Type B pancreatic cell (in vitro differentiated cells): ENCODE measurements at places on chromosomes 7 and 10. TPM values are rescaled to one million over a fixed set of nuclear protein-coding genes. Genes with fewer than 3 reads are reported as not detected.

- no peak overlapping the region for H3K27ac ChIP-seq
- H3K36me3 ChIP-seq = no peaks in the 10 kb centered on the region
- H3K27me3 ChIP-seq = peaks cover 94% of the 10 kb centered on the region
- H3K4me1 ChIP-seq = peaks cover 35% of the 10 kb centered on the region
Observed at GRCh38 chr10:100742936-100743335, 2.4 kb upstream of the PAX2 start.

Gene INMT
- total RNA-seq = not detected in 2 replicates

Gene FANK1
- total RNA-seq = 9.5 and 11.8 TPM in 2 replicates

DNA sequence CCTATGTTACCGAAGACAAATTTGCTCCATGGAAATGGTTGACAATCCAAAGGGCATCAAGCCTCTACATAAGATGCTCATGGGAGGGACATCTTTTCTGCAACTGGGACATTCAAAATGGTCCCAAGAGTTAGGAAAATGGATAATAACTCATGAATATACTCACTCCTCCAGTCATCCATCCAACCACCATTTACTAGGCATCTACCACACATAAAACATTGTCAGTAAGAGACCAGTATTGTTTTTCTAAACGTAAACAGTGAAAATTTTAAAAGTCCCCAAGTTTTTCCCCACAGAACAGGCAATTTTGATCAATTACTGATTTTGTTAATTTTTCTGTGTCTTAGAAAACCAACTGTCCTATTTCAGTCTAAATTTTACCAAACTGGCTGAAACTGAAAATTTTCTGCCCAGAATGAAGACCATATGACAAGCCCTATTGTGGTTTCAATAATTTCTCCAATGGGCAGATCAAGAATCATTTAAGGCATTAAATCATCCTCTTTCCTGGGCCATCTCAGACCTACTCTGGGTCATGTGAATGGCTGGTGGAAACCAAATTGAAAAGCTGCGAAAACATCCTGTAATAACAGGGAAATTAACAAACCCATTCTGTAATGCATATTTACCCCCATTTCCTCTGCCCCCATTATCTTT, 24.2 kb downstream of the PIK3AP1 start:
- H3K4me3 ChIP-seq = no peak overlapping the region
- H3K27me3 ChIP-seq = no peaks in the 10 kb centered on the region
- H3K36me3 ChIP-seq = no peaks in the 10 kb centered on the region
- H3K27ac ChIP-seq = no peak overlapping the region
- DNase-seq = no peak

GRCh38 chr10:5977471-5978229, at the start of gene IL15RA:
Gene IL15RA, minus strand, starts transcription at chr10:5977543. Its CDS starts 51 bp downstream, at chr10:5977492.
- no peaks in the 10 kb centered on the region for H3K36me3 ChIP-seq
- no peak for DNase-seq
- H3K4me3 ChIP-seq = peak within 1 kb of the TSS; percentile 91
- H3K4me1 ChIP-seq = peaks cover 6% of the 10 kb centered on the region

- peak; percentile 24 for DNase-seq
- H3K4me3 ChIP-seq = no peak overlapping the region
- H3K27me3 ChIP-seq = peaks cover 21% of the 10 kb centered on the region
- peaks cover 8% of the 10 kb centered on the region for H3K4me1 ChIP-seq
- H3K27ac ChIP-seq = no peak overlapping the region
- no peaks in the 10 kb centered on the region for H3K36me3 ChIP-seq
Observed at GRCh38 chr10:130416334-130417150, 280.4 kb downstream of the GLRX3 start.

DNA sequence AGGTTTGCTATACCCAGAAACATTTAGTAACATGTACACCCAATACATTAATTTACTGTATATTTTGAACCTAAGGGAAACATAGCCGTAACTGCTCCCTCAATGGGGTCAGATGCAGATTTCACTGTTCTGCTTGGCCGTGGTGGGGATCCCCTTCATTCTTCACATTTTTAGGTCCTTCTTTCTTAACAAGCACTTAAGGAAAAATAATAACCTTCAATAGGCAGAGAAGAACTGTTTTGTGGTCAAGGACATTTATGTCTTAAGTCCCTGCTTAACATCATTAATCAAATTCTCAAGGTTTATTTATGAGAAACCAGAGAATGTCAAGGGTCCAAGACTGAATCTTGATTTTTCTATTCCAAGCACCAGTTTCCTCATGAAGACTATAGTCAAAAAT, 592.1 kb upstream of the ANKRD30A start:
- H3K27me3 ChIP-seq = no peaks in the 10 kb centered on the region
- no peaks in the 10 kb centered on the region for H3K4me1 ChIP-seq
- H3K36me3 ChIP-seq = no peaks in the 10 kb centered on the region
- no peak for DNase-seq

DNA sequence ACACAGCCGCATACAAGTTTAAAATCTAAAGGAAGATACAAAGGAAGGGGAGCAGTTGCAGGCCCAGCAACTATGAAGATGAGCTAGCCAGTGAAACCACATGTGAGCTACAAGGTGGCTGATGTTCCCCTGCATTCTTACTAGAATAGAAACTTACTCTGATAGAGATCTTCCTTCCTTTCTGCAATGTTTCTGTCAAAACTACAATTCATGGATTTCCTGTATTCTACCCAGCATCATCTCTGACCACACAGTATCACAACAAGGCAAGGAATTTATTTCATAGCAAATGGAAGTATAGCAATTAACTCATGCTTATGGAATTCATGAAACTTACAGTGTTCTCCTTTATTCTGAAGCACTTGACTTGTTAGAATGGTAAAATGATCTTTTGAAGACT, 68.7 kb upstream of the AASS start:
- no peak overlapping the region for H3K4me3 ChIP-seq
- H3K36me3 ChIP-seq = no peaks in the 10 kb centered on the region
- peaks cover 3% of the 10 kb centered on the region for H3K27me3 ChIP-seq
- no peak overlapping the region for H3K27ac ChIP-seq

GRCh38 chr10:28269842-28270456, 32.9 kb downstream of the MPP7 start:
- H3K4me3 ChIP-seq = no peak overlapping the region
- H3K27me3 ChIP-seq = no peaks in the 10 kb centered on the region
- H3K36me3 ChIP-seq = no peaks in the 10 kb centered on the region
- no peak overlapping the region for H3K27ac ChIP-seq

DNA sequence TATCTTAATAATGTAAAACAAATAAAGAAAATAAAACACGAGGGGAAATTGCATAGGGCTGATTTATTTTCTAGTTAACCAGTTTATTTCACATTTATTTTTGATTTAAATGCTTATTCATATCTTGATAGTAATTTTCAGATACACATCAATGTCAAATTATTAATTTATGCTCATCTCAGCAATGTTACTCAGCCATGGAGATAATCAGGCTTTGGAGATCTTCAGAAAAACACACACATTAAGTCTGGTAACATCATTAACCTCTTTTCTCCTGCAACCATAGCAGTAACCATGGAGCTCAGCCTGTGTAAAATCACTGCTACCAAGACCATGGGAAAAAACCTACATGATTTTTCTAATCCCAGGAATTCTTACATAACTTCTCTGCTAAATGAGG, 31.9 kb upstream of the TBX20 start:
- H3K27me3 ChIP-seq = peaks cover 27% of the 10 kb centered on the region
- no peak overlapping the region for H3K27ac ChIP-seq
- no peak for DNase-seq
- H3K4me1 ChIP-seq = no peaks in the 10 kb centered on the region
- no peak overlapping the region for H3K4me3 ChIP-seq

Gene LAMB1
- 141 and 226 TPM in 2 replicates for total RNA-seq

DNA sequence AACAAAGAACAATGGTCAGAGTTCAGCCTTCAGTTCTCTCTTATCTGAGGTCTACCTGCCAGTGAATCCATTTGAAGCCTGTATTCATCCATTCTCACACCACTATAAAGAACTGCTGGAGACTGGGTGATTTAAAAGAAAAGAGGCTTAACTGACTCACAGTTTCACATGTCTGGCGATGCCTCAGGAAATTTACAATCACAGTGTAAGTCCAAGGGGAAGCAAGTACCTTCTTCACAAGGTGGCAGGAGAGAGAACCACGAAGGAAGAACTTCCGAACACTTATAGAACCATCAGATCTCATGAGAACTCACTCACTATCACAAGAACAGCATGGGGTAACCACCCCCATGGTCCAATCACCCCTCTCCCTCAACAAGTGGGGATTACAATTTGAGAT, 33.0 kb upstream of the SLC25A13 start:
- H3K4me3 ChIP-seq = no peak overlapping the region
- H3K27ac ChIP-seq = no peak overlapping the region
- no peak for DNase-seq
- H3K4me1 ChIP-seq = no peaks in the 10 kb centered on the region

Gene FAM237B
- total RNA-seq = not detected in 2 replicates

Gene TMEM225B
- total RNA-seq = 0.36 and 0.82 TPM in 2 replicates

DNA sequence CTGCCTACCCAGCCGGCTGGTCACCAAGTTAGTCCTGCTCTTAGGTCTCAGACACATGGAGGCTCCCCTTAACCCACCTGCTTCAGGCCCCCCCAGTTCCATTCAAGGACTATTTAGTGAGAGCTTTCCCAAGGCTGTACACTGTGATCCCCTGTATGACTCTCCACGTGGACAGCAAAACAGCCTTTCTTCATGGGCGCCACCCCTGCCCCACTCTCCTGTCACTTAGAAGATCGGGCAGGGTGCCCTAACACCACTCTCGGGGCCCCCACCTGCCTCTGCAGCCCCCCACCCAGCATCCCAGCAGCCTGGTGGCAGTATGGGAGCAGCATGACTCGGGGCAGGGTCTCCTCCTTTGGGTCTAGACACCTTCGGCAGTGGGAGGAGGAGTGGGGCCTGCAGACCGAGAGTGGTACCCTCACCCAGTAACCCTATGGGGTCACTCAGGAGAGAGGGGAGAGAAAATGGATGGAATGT, 116.6 kb downstream of the PTPN20 start:
- no peaks in the 10 kb centered on the region for H3K36me3 ChIP-seq
- H3K4me3 ChIP-seq = no peak overlapping the region
- peak; percentile 56 for DNase-seq

Gene ADRA2A
- 16.1 and 19.3 TPM in 2 replicates for total RNA-seq

Gene ZMYND11
- 47.5 and 58.7 TPM in 2 replicates for total RNA-seq

GRCh38 chr10:43739161-43739560, 90.5 kb upstream of the ZNF32 start:
- no peak overlapping the region for H3K27ac ChIP-seq
- H3K4me1 ChIP-seq = peaks cover 8% of the 10 kb centered on the region
- H3K4me3 ChIP-seq = no peak overlapping the region
- no peaks in the 10 kb centered on the region for H3K36me3 ChIP-seq
- no peaks in the 10 kb centered on the region for H3K27me3 ChIP-seq

DNA sequence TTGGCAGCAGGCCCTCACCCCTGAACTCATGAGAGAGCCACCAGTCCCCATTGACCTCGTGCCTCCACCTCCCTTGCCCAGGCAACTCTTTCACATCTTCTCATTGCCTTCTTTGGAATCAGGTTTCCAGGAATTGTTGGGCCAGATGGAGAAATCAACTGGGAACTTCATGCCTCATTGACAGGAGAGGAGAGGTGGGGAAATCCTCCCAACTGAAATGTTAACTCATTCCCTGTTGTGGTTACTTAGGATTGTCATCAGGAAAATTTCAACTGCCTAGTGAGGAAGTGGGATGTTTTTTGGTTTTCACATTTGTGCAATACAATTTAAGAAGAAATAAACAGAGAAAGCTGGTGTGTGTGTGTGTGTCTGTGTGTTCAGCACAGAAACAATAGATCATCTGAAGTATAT, 106.6 kb upstream of the INHBA start:
- no peaks in the 10 kb centered on the region for H3K27me3 ChIP-seq
- H3K27ac ChIP-seq = no peak overlapping the region
- DNase-seq = no peak
- no peaks in the 10 kb centered on the region for H3K4me1 ChIP-seq

DNA sequence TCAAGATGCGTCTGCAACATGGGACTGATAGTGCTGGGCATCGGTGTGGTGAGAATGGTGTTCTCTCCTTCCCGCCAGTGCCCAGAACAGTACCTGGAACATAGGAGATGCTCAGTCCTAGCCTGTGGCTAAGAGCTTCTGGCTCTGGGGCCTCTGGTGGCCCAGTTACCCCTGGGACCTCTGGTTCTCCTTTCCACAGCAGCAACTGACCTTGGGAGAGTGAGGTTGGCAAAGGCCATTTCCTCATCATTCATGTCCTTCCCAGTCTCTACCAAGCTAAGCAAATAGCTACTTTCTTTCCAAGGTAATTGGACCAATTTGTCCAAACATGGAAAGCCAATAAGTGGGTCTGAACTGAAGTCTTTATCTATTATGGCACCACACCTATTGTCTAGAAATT, 11.6 kb upstream of the GOLGA7B start:
- no peak for DNase-seq
- H3K4me1 ChIP-seq = no peaks in the 10 kb centered on the region
- H3K4me3 ChIP-seq = no peak overlapping the region
- H3K36me3 ChIP-seq = no peaks in the 10 kb centered on the region

GRCh38 chr10:31707093-31708039, 221.3 kb downstream of the ARHGAP12 start:
- no peak for DNase-seq
- peak overlapping the region; percentile 31 for H3K4me3 ChIP-seq
- H3K4me1 ChIP-seq = peaks cover 26% of the 10 kb centered on the region
- H3K36me3 ChIP-seq = peaks cover 3% of the 10 kb centered on the region

Gene IFRD1
- total RNA-seq = 78.4 and 93.1 TPM in 2 replicates

Gene WNT2
- total RNA-seq = 2.4 and 2.8 TPM in 2 replicates

GRCh38 chr7:45100761-45101480, 10.6 kb downstream of the TBRG4 start:
- peaks cover 5% of the 10 kb centered on the region for H3K36me3 ChIP-seq
- no peaks in the 10 kb centered on the region for H3K4me1 ChIP-seq

GRCh38 chr10:104322416-104322782, 15.9 kb downstream of the ITPRIP start:
- H3K4me3 ChIP-seq = no peak overlapping the region
- no peak overlapping the region for H3K27ac ChIP-seq
- DNase-seq = no peak
- H3K36me3 ChIP-seq = peaks cover 14% of the 10 kb centered on the region
- no peaks in the 10 kb centered on the region for H3K27me3 ChIP-seq
- H3K4me1 ChIP-seq = peaks cover 40% of the 10 kb centered on the region

DNA sequence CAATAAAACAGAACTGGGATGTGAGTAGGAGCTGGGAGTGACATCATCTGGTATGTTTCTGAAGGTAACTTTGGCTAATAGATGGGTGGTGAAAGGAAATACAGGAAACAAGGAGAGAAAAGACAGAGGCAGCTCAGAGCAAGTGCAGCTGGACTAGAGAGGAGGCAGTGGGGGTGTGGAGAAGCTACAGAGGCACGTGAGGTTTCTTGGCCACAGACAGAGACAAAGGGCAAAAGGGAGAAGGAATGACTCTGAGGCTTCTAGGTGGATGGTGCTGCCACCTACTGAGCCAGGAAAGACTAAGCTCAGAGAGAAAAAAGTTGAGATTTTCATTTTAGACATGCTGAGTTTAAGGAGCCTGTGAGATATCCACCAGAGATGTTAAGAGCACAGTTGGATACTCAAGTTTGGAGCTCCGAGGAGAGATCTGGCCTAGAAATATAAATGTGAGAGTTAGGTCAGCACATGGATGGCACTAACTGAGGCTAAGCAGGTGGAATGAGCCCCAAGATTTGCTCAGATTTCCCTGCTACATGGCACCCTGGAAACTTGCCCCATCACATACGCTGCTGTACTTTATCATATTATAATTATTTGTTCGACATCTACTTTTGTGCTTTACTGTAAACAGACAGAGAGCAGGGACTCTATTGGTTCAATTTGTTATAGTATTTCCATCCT, 293.0 kb upstream of the IMMP2L start:
- DNase-seq = no peak
- H3K36me3 ChIP-seq = peaks cover 18% of the 10 kb centered on the region
- H3K27me3 ChIP-seq = no peaks in the 10 kb centered on the region
- H3K4me3 ChIP-seq = no peak overlapping the region
- no peak overlapping the region for H3K27ac ChIP-seq
